ENCODE measurements at places on chromosomes 1 and 21. TPM values are rescaled to one million over a fixed set of nuclear protein-coding genes. Genes with fewer than 3 reads are reported as not detected.

Gene OVAAL
- not detected for total RNA-seq

Gene CHRNB2
- total RNA-seq = under 0.01 TPM

Gene GUCA2A
- total RNA-seq = not detected

Gene AGO1
- total RNA-seq = 14.6 TPM

Gene TRIM45
- total RNA-seq = 7.3 TPM

Gene TNNT2
- not detected for total RNA-seq

Gene S100A10
- 107 TPM for total RNA-seq

Gene LCE1C
- total RNA-seq = not detected

Gene DONSON
- total RNA-seq = 7.9 TPM

Gene PCAT6
- not detected for total RNA-seq

Gene SERTAD4
- total RNA-seq = 0.29 TPM

Gene ATP6V1G3
- not detected for total RNA-seq

Gene FCRL1
- total RNA-seq = not detected

Gene MTARC1
- total RNA-seq = 1.2 TPM

Gene DIRAS3
- total RNA-seq = 1.3 TPM

Gene HUNK
- not detected for total RNA-seq

Gene S100A8
- total RNA-seq = not detected

Gene MRPL24
- 42.2 TPM for total RNA-seq

Gene HAO2
- not detected for total RNA-seq

Gene NPHS2
- not detected for total RNA-seq

Measured in smooth muscle cell of trachea (primary cell).